ENCODE measurements at places on chromosomes 6 and 20.
A peak's percentile ranks its signal among the peaks of the same experiment; 100 is the strongest.

DNA sequence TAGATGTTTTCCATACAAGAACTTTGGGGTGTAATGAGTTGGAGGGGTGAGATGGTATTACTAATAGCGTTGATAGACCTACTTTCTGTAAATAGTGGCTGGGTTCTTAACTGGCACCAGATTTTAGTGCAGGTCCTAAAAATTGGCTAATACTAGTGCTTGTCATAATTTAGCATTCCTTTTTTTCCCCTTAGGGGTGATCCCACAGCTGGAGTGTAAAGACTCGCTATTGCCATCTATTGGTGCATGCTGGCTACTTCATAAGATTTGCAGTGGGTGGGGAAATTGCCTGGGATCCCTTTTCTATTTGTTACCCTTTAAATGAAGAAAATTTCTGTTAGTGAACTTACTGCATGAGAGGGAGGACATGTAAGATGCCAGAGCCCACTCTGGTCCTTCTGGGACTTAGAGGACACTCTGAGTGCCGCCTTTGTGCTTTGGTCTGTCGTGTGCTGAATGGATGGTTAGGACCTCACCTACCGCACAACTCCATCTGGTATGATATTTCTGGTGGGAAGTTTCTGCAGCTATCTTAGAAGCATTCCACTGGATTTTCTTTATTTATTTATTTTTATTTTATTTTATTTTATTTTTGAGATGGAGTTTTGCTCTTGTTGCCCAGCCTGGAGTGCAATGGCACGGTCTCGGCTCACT is 195.5 kb downstream of the JARID2 start:
- peak; percentile 28 for DNase-seq

DNA sequence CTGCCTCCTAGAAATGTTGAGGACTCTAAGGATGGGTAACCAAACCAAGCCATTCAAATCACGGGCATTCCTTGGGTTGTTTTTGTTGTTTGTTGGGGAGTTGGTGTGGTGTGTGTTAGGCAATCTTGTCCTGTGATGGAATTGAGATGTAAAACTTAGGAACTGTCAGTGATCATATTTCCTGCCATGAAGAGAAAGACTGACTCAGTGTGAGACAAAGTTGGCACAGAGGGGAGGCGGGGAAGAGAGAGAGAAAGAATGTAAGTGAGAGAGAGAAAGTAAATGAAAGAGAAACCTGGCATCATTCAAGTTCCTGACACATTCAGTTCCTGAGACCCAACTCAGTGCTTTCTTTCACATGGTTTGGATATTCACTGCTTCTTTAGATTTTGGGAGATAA is 21.6 kb upstream of the FBXO30 start:
- DNase-seq = no peak

- no peak for DNase-seq
Measured at GRCh38 chr6:157488058-157488457, 107.1 kb downstream of the ZDHHC14 start.

- DNase-seq = no peak
Measured at GRCh38 chr20:18545566-18545965, 21.7 kb upstream of the SMIM26 start.

- DNase-seq = no peak
Measured at GRCh38 chr6:143965503-143966171, 42.4 kb downstream of the PLAGL1 start.

All from activated T-cell treated with anti-CD3 and anti-CD28 coated beads for 4 hours (primary cell).